ENCODE measurements at places on chromosomes 3 and 15.

DNA sequence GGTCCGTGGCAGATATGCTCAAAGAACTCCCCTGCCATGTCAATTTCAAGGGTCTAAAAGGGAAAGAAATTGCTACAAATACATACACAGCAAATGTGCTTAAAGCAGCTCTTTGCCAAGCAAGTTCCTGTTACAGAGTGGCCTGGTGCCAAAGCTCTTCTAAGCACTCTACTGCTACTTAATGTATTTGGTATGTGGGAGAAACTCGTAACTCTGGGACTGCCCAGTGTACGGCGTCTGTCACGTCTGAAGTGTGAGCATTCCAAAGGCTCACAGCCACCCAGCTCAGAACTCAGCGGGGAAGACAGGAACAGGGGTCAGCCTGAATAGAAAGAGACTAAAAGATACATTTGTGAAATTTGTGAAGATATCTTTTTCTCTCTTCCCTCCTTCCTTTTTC is 54.6 kb downstream of the RBMS3 start:
- DNase-seq = peak; percentile 96

GRCh38 chr15:34059476-34059875 is 20.5 kb upstream of the AVEN start:
- DNase-seq = no peak

GRCh38 chr15:49501586-49501985 is 78.5 kb downstream of the FGF7 start:
- DNase-seq = no peak

DNA sequence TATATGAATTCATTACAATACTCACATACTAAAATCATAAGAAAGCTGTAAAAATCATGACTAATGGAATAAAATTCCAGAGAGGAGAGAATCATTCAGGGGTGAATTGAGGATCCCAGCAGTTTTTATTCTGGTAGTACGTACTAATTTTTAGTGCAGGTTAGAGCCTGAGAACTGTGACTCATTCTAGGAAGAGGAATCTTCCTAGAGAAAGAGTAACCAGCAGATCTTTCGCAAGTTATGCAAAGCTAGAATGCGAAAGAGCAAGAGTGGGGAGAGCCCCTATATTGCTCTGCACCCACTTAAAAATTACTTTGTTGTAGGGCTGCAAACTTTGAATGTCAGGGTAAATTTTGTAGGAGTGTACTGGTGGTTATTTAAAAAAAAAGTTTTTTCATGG is 303.6 kb upstream of the ARPP21 start:
- no peak for DNase-seq

DNA sequence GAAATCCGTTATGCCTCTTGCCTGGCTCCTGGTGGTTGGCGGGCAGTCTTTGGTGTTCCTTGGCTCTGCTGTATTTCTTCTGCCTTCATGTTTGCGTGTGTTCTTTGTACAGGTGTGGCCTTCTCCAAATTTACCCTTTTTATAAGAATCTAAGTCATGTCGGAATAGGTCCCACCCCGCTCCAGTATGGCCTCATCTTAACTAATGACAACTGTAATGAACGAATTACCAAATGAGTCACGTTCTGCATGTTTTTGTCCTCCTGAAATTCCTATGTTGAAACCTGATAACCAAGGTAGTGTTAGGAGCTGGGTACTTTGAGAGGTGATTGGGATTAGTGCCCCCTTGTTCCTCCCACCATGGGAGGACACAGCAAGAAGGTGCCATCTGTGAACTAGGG is 71.1 kb downstream of the ITPR1 start:
- DNase-seq = no peak

GRCh38 chr3:160748231-160748630 is 7.8 kb upstream of the PPM1L start:
- no peak for DNase-seq

- no peak for DNase-seq
These were observed 112.5 kb upstream of the BNIP2 start for GRCh38 chr15:59801649-59802048.

- peak; percentile 10 for DNase-seq
These were observed at the start of gene ZKSCAN7 for GRCh38 chr3:44554626-44555592. TSS of gene ZKSCAN7 (plus strand) at chr3:44555193. CDS start at chr3:44557048, 1,855 bp downstream.

All from fibroblast of skin of left biceps (primary cell).